T-helper 9 cell (primary cell): ENCODE measurements at places on chromosomes 16 and 17.

DNA sequence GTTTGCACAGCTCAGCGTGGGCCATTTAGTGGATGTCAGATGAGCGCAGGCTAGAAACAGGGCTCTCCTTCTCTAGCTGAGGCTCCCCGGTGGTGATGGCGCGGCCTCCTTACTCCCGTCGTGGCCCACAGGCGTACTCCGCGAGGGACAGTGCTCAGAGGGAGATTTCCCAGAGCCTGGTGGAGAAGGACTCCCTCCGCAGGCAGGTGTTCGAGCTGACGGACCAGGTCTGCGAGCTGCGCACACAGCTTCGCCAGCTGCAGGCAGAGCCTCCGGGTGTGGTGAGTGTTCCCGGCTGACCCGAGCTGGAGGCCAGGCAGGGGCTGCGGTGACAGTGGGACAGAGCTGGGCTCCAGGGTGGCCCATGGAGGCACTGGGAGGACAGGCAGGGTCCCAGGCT, 21.4 kb downstream of the CARD14 start:
- DNase-seq, result no peak

- no peak for DNase-seq
These were observed 800 bp downstream of the ZNF747 start for GRCh38 chr16:30533748-30534367.

DNA sequence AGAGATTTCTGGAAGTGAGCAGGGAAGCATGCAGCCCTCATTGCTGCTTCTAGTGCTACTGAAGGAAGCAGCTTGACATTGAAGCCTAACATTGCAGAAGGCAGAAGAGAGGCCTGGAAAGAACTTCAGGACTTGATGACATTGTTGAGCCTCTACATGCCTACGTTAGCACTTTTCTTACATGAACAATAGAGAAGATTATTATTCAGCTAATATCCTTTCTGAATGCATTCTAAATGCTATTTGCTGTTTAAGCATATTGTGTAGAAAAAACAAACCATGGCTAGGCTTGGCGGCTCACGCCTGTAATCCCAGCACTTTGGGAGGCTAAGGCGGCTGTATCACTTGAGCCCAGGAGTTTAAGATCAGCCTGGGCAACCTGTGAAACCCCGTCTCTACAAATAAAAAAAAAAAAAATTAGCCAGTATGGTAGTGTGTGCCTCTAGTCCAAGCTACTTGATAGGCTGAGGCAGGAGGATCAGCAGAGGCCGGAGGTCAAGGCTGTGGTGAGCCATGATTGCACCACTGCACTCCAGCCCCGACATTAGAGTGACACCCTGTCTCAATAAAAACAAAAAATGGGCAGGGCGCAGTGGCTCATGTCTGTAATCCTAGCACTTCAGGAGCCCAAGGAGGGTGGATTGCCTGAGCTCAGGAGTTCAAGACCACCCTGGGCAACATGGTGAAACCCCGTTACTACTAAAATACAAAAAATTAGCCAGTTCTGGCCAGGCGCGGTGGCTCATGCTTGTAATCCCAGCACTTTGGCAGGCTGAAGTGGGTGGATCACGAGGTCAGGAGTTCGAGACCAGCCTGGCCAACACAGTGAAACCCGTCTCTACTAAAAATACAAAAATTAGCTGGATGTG, 2.2 kb upstream of the AURKB start:
- no peak for DNase-seq

- DNase-seq, result no peak
These were observed 18.1 kb downstream of the PRMT7 start for GRCh38 chr16:68328860-68329390.

DNA sequence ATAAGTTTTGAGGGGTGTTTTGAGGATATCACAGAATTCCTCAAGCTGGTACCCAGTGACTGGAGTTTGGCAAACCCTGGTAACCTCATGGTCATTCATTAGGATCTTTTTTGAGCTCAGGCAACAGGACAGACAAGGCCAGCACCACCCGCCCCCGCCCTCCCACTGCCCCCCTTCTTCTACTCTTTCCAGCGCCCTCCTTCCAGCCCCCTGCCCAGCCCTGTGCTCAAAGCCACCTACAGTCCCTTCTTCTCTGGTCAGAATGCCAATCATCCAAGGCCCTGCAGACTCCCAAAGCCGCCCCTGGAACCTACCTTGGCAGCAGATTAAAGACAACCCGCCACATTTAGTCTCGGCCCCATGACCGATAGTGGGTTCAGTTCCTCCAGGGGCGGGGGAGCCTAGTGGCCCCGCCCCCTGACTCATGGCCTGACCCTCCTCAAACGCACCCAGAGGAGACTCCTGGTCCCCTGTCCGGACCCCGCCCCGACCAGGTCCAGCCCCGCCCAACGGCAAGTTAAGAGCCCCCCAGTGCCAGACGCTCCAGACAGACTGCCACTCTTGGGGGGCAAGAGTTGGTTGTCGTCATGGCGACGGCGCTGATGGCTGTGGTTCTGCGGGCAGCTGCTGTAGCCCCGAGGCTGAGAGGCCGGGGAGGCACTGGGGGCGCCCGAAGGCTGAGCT, at the start of gene NAGS:
Gene NAGS, plus strand, starts transcription at position 546 of the 684 bp plus-strand sequence. Its CDS starts 42 bp downstream, at position 588.
- no peak for DNase-seq
